ENCODE measurements at places on chromosomes 5 and 9. TPM values are rescaled to one million over a fixed set of nuclear protein-coding genes. Genes with fewer than 3 reads are reported as not detected.

DNA sequence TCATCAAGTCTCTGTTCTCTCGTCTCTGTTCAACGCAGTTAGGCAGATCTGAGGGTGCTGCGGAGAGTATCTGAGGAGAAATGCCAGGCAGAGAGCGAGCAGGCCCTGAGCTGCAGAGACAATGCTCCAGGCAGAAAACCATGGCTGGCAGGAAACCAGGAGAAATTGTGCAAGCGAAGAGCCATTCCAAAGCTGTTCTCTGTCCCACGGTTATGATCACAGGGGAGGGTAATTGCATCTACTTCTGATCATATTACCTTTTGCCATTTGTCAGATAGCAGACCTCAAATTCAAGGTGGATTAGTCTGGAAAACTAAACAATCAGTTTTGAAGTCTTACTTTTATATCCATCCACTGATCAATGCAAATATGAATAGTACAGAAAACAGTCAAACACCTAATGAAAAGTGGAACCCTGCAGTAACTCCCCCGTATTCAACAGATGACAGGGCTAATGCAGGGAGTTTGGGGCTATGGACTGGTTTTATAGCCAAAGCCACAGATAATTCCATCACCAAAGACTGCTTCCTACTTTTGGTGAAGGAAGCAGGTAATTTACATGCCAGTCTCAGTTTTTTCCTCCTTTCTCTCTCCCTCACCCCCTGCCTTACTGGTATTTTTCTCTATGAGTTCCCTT is 228.0 kb downstream of the DCP2 start:
- peak; percentile 58 for DNase-seq

DNA sequence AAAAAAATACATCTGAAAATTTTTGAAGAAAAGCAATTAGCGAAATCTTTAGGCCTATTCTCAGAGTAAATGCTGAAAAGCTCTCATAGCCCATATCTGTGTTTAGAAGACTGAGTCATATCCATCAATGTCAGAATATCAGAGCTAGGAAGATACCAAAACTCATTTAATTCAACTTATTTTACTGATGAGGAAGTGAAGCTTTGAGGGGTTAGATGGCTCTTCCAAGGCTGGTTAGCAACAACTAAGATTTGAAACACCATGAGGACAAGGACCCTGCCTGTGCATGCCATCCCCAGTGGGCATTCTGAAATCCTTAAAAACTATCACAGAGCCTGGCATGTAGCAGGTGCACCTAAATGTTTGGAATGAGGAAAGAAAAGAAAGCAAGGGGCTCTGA is 2.5 kb downstream of the FREM1 start:
- DNase-seq: no peak

- no peak for DNase-seq
Observed at GRCh38 chr9:102185371-102185770, 446.9 kb upstream of the GRIN3A start.

DNA sequence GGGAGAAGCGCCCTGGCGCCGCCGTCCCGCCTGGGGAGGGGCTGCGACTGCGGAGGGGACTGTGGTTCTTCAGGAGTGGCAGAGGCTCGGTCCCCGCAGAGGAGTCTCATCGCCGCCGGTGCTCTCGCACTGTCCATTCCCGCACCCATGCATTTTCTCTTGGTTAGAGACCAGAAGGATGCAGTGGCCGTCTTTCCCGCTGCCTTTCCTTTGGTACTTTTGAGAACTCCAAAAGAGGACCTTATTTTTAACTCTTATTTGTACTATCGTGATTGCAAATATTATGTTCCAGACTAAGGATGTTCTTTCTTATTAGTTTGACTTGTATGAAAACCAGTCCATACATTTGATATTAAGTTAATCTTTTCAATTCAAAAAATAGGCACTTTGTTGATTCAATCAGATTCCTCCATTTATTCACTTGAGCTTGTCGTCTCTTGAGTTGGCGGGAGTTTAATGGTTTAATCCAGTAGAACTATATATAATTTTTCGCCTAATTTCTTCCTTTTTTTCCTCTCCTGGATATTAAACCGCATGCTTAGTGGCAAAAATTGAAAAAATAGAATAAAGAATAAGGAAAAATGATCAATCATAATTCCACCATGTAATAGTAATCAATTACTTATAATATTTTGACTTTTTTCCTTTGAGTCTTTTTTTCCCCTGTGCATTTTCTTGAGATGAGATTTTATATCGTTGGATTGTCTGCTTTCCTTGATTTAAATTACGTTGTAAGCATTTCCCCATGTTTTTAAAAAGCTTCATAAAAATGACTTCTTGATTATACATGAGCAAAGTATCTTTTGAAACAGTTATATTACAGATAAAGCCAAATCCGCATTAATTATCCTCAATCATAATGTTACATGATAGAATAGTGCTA is 861 bp downstream of the ZFYVE16 start:
- peak; percentile 69 for DNase-seq

GRCh38 chr5:45060724-45061123 is 252.0 kb downstream of the MRPS30 start:
- no peak for DNase-seq

DNA sequence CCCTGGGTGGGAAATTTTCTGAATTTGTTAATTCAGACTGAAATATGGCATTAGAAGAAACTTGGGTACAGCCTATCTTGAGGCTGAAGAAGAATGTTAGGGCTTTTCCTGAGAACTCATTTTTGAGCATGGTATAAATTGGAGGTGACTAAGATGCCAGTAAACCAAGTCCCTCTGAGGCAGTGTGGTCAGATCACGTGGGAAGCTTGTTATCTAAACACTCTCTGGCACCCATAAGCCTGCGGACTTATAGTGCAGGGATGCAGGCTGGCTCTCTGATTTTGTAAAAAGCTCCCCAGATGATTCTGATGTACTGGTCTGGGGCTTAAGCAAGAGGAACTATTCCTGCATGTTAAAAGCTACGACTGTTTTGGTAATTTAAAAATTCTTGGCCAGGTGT is 34.3 kb downstream of the MTMR12 start:
- no peak for DNase-seq

GRCh38 chr9:132505991-132506655 is 76.3 kb upstream of the BARHL1 start:
- no peak for DNase-seq

- no peak for DNase-seq
Observed at GRCh38 chr5:77963795-77964194, 187.7 kb upstream of the TBCA start.

GRCh38 chr5:91281401-91281800 is 101.7 kb downstream of the ARRDC3 start:
- no peak for DNase-seq

DNA sequence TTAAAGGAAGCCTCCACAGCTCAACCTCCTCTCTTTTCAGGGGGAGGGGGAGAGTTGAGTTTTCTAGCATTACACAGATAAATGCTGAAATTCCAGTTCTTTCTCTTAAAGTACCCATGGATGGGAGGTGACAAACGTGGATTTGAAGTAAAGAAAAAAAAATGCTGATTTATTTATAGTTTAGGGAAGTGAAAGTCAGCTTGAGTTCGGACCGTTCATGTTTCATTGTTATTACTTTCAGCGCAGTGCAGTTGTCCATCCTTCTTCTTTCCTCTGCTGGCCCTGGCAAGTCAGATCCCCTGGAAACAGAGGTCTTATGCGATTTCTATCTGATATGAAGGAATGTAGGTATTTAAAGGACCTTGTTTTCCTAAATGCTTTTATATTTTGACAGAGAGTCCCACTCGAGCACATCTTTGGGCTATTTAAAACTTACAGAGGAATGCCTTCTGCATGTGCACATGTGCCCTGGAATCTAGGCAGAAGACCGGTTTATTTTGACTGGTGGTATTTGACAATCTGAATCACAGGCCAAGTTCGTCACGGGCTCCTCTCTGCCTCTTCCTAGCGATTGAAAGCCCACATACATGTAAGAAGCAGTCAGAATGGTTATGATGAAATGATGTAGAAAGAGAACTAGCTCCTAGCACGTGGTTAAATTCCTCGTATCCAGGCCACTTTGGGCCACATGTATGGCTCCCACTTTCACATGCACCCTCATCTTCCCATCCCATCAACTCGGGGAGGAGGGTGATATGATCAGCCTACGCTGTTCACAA is 385.2 kb upstream of the KLF4 start:
- DNase-seq: no peak

DNA sequence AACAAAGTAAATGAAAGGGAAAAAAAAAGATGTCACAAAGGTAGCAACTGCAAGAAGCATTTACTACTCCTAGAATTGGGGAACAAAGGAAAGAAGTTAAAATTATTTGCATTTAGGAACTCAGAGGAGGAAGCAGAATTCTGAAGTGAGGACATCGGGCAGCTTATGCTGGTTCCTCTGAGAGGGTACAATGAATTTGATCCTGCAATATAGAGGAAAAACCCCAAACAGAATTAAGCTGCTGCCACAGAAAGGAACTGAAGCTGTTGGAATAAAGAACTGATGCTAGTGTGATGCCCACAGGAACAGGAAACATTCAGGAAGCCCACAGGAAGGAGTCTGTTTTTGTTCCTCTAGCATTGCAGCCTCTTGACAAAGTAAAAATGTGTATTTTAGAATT is 22.3 kb upstream of the TBCA start:
- DNase-seq: no peak

- DNase-seq: no peak
Observed at GRCh38 chr5:123705741-123706140, 193.8 kb downstream of the CSNK1G3 start.

- DNase-seq: no peak
Observed at GRCh38 chr5:25516141-25516540, 871.4 kb upstream of the CDH10 start.

DNA sequence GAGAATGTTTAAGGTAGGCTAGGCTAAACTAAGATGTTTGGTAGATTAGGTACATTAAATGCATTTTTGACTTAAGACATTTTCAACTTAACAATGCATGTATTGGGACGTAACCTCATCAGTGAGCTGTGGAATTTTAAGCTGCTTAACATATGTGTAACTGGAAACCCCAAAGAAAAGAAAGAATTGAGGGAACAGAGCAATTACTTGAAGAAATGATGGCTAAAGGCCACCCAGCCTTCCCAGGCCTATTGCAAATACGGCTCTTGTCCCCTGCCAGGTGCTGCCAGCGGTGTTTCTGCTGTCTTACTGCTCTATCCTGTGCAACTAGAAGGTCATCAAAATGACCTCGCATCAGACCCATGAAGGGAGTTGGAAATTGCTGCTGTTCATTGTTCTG is 52.0 kb downstream of the RICTOR start:
- no peak for DNase-seq

DNA sequence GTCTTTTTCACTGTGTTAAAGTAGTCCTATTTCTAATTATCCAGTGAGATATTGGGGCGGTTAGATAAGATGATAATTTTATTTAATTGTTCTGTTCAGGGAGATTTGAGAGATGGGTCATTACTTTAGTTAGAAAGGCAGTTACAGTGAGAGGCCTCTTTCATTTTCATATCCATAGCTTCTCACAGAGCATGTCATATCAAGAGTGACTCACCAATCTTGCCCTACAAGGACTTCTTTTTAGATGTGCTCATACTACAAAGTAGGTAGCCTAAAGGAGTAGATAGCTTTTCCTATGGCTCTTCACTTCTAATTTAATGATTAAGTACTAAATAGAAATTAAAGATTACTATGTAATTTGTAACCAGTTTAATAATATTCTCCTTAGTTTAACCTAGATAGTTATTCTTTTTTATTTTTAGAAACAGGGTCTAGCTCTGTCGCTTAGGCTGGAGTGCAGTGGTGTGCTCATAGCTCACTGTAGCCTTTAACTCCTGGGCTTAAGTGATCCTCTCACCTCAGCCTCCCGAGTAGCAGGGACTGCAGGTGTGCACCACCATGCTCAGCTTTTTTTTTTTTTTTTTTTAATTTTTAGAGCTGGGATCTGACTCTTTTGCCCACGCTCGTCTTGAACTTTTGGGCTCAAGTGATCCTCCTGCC is 71.0 kb downstream of the FER start:
- DNase-seq: no peak

DNA sequence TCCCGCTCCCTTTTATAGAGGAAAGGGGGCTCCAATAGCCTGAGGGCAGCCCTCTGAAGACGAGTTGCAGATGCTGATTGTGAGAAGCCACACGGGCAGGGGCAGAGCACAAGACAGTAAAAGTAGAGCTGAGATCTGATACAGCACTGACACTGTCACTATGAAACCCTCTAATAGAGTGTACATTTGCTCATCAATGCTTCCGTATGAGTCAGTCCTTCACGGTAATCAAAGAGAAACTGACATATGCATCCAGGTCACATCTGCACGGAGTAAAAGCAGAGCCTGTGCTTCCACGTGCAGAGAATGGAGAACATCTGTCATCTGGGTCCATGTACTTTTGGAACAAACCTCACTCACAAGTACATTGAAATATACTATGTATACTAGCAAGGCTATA is 60.6 kb upstream of the TMEM215 start:
- no peak for DNase-seq

DNA sequence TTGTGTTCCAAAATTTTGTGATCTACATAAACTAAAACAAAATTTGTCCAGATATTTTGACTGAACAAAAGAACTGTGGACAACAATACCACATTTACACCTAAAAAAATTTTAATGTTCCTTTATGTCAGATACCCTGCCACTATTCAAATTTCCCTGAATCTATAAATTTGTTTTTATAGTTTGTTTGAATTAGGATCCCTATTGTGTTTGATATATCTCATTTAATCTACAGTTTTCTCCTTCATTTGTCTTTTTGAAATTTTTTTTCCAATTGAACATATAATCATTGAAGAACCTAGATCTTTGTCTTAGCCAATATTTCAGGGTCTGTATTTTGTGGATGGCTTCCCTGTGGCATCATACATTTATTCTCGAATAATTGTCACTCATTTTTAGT is 5.7 kb downstream of the AGGF1 start:
- no peak for DNase-seq

- no peak for DNase-seq
Observed at GRCh38 chr5:146440870-146441495, 6.2 kb upstream of the TCERG1 start.

GRCh38 chr9:111068383-111068730 is 30.1 kb upstream of the LPAR1 start:
- DNase-seq: no peak

DNA sequence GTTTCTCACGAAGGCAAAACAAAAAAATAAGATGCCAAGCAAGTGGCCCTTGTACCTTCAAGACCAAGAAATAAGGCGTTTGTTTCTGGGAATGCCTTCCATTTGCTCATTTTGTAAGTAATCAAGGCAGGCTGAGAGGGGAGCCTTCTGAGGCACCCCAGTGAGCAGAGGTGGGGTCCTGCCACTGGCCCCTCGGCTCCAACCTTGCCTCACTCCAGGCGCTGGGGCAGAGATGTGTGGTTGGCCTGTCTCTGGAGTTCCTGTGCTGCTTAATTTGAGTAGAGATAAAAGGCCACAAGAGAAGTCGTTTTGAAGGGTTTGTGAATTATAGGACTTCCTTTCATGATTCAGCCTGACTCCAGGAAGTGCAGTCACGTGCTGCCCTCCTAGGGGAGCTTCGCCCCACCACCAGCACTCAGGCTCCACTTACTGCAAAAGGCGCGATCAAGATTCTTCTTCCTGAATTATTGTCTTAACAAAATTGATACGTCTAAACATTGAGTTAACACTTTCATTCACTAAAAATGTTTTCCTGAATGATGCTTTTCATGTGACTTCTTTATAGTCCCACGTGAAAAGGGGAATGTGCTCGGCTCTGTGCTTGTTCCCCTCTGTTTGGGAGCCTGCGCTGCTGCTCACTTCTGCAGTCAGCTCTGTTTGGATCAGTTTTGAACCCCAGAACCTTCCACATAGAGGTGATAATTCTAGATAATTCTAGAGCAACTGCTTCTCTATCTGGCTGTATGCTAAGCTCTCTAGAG is 13.7 kb downstream of the SYK start:
- no peak for DNase-seq

ZCCHC9 gene
- total RNA-seq: 16.0 TPM

DMRT3 gene
- not detected for total RNA-seq

TMEM174 gene
- not detected for total RNA-seq

MLANA gene
- not detected for total RNA-seq

DRD1 gene
- total RNA-seq: 0.55 TPM

CNTNAP3B gene
- 15.4 TPM for total RNA-seq
